ENCODE measurements at places on chromosomes 5 and 9. TPM values are rescaled to one million over a fixed set of nuclear protein-coding genes. Genes with fewer than 3 reads are reported as not detected.

MYO10 gene
- total RNA-seq = 39.6 TPM

PDZD2 gene
- 0.44 TPM for total RNA-seq

TBC1D2 gene
- 34.3 TPM for total RNA-seq

GKAP1 gene
- 1.1 TPM for total RNA-seq

Data from uterine smooth muscle cell (primary cell).